ENCODE measurements at places on chromosomes 12 and 14. TPM values are rescaled to one million over a fixed set of nuclear protein-coding genes. Genes with fewer than 3 reads are reported as not detected.

The PTPRR gene
- 0.35 TPM for total RNA-seq

GRCh38 chr14:75521415-75522199 lies 662 bp upstream of the BATF start:
- H3K27me3 ChIP-seq = no peaks in the 10 kb centered on the region
- no peak overlapping the region for H3K27ac ChIP-seq
- H3K36me3 ChIP-seq = no peaks in the 10 kb centered on the region
- no peaks in the 10 kb centered on the region for H3K4me1 ChIP-seq
- peak overlapping the region; percentile 68 for H3K4me3 ChIP-seq

The OS9 gene
- 381 TPM for total RNA-seq

DNA sequence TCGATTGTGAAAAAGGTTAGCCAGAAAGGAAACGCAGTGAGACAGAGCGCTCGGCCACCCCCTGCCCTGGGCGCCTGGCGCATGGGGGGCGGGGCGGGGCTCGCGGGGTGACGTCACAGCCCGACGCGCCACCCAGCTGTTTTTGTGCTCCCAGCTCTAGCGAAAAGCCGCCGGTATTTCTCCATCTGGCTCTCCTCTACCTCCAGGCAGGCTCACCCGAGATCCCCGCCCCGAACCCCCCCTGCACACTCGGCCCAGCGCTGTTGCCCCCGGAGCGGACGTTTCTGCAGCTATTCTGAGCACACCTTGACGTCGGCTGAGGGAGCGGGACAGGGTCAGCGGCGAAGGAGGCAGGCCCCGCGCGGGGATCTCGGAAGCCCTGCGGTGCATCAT lies at the start of gene GABARAPL1:
Gene GABARAPL1, plus strand, starts transcription at position 139 of the 393 bp plus-strand sequence. Its CDS starts 253 bp downstream, at position 392.
- H3K27ac ChIP-seq = peak within 1 kb of the TSS; percentile 100
- H3K4me3 ChIP-seq = peak within 1 kb of the TSS; percentile 98
- DNase-seq = peak; percentile 51
- H3K4me1 ChIP-seq = peaks cover 19% of the 10 kb centered on the region

DNA sequence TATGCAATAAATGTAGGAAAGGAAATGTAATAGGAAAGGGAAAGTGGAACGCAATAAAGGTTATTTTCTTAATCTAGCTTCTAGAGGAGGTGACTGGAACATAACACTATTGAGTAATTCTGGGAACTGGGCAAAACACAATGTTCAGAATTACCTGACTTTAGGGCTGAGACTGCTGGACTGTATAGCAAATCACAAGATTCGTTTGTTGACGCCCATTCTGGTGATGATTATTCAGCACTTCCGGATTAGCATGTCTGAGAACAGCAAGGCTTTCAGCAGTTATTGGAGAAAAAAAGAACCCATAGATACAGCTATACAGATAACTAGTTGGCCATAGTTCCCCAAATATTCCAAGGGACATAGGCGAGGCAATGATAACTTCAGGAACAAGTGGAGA lies 2.3 kb upstream of the KLRD1 start:
- no peak overlapping the region for H3K27ac ChIP-seq

GRCh38 chr12:40697566-40698259 lies 5.5 kb downstream of the CNTN1 start:
- H3K36me3 ChIP-seq = no peaks in the 10 kb centered on the region
- H3K27me3 ChIP-seq = no peaks in the 10 kb centered on the region
- no peak overlapping the region for H3K4me3 ChIP-seq
- H3K27ac ChIP-seq = no peak overlapping the region
- DNase-seq = no peak

The TTC6 gene
- total RNA-seq = 0.14 TPM

DNA sequence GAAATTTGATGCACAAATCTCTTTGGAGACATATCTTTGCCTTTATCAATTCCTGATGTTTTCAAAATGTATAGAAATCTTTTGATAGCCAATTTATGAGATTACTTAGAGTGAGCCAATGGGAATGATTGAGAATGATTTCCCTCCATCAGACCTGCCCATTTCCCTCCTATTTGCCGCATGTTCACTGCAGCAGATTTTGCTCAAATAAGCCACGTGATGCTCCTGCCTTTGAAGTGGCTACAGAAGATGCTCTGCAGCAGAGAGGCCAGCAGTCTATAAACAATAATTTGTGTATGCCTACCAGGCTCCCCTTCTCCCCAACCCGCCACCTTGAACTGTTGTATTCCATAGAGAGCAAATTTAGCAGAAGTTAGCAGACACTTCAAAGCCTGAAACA lies 21.9 kb downstream of the WIF1 start:
- H3K4me3 ChIP-seq = no peak overlapping the region
- H3K36me3 ChIP-seq = no peaks in the 10 kb centered on the region
- H3K27me3 ChIP-seq = no peaks in the 10 kb centered on the region
- no peaks in the 10 kb centered on the region for H3K4me1 ChIP-seq
- H3K27ac ChIP-seq = no peak overlapping the region

The CBLN3 gene
- total RNA-seq = 1.3 TPM

The FGD4 gene
- total RNA-seq = 61.6 TPM

The SIX6 gene
- total RNA-seq = not detected

The CMKLR1 gene
- total RNA-seq = 56.6 TPM

The PAH gene
- not detected for total RNA-seq

DNA sequence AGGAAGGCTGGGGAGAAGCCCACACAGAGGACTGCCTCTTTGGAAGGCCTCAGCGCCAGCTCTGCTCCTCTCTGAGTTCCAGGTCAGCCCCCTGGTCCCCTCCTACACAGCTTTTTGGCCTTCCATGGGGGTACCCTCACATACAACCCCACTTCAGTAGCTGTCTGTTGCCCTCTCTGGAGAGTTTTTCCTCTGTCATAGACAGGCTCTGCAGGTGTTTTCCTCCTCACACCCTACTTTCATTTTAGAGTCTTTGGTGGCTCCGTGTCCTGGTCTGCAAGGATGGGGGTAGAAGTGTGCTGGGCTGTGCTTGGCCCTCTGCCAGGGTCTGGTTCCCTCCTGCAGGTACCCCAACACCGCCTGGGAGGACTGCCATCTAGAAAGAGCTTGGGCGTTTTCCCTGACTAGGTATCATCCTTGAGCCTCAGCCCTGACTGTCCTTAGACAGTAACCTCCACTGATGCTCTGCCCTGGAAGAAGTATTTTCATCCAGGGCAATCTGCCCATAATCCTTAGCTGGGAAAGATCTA lies 15.1 kb downstream of the ZDHHC22 start:
- peaks cover 6% of the 10 kb centered on the region for H3K4me1 ChIP-seq
- H3K27me3 ChIP-seq = no peaks in the 10 kb centered on the region
- no peak for DNase-seq
- H3K4me3 ChIP-seq = no peak overlapping the region

The NFKBIA gene
- total RNA-seq = 378 TPM

- no peaks in the 10 kb centered on the region for H3K4me1 ChIP-seq
- no peaks in the 10 kb centered on the region for H3K36me3 ChIP-seq
- H3K4me3 ChIP-seq = no peak overlapping the region
- no peak for DNase-seq
- no peak overlapping the region for H3K27ac ChIP-seq
Observed at GRCh38 chr12:24631676-24632426, 317.1 kb downstream of the BCAT1 start.

DNA sequence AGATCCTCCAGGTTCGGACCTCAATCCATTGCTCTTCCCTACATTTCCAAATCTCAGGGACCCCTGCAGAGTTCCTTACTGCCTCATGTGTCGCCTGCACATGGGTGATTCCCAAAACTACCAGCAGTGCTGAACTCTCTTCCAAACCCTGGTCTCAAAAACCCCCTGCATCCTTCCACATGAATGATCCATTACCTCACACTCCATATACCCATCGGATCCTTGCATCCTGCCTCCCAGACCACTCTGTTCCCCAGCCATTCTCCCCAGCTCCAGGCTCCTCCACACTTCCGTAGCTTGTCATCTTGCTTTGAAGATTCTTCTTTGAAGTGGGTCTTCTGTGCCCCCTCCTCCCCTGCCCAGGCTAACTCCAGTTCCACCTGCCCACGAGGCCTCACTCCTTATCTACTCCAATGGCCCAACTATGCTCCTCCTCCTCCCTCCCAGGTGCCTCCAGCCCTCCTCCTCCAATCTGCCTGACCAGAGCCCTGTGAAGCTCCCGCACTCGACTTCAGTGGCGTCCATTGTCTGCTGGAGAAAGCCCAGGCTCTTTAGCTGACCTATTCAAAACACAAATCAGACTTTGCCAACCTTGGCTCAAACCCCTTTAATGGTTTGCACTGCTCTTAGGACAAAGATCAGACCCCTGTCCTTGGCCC lies 13.8 kb downstream of the RAPGEF3 start:
- no peaks in the 10 kb centered on the region for H3K27me3 ChIP-seq
- H3K36me3 ChIP-seq = peaks cover 24% of the 10 kb centered on the region
- DNase-seq = no peak
- H3K27ac ChIP-seq = no peak overlapping the region
- H3K4me3 ChIP-seq = no peak overlapping the region
- peaks cover 8% of the 10 kb centered on the region for H3K4me1 ChIP-seq

GRCh38 chr14:86989285-86989684 lies 1003.7 kb downstream of the GALC start:
- no peaks in the 10 kb centered on the region for H3K36me3 ChIP-seq
- no peak for DNase-seq
- no peak overlapping the region for H3K4me3 ChIP-seq
- no peaks in the 10 kb centered on the region for H3K27me3 ChIP-seq
- no peak overlapping the region for H3K27ac ChIP-seq

DNA sequence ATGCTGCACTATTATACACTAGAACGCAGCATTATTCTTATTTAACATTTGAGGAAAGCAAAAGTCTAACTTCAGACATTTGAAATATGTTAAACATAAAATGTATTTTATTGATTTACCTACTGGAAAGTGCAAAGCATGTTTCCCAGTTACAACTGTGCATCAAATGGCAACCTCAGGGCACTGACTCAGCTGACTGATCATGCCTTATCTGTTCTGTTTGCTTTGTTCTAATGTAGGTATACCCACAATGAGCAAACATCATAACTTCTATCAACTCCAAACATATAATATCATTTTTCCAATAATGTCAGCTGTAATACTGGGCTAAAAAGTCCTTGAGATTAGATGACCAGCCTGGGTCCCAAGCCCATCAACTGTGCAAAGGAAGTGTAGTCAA lies 431.0 kb downstream of the FOXG1 start:
- no peaks in the 10 kb centered on the region for H3K36me3 ChIP-seq
- H3K4me1 ChIP-seq = no peaks in the 10 kb centered on the region
- H3K4me3 ChIP-seq = no peak overlapping the region
- no peak for DNase-seq
- H3K27ac ChIP-seq = no peak overlapping the region

GRCh38 chr14:23438101-23438971 lies 2.9 kb upstream of the MYH7 start:
- H3K4me1 ChIP-seq = no peaks in the 10 kb centered on the region
- H3K27me3 ChIP-seq = no peaks in the 10 kb centered on the region
- H3K36me3 ChIP-seq = no peaks in the 10 kb centered on the region
- no peak overlapping the region for H3K4me3 ChIP-seq

- no peaks in the 10 kb centered on the region for H3K36me3 ChIP-seq
- no peaks in the 10 kb centered on the region for H3K27me3 ChIP-seq
- H3K4me1 ChIP-seq = no peaks in the 10 kb centered on the region
- no peak overlapping the region for H3K27ac ChIP-seq
Observed at GRCh38 chr14:85363358-85363757, 166.6 kb upstream of the FLRT2 start.

DNA sequence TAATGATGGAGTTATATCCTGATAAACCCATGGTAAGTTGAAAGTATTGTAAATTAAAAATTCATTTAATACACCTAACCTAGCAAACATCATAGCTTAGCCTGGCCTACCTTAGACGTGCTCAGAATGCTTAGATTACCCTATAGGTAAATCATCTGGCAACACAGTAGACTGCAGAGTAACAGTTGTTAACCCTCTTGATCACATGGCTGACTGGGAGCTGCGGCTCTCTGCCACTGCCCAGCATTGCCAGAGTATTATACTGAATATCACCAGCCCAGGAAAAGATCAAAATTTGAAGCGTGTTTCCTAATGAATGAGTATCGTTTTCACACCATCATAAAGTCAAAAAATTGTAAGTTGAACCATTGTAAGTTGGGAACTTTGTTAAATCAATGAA lies 17.8 kb upstream of the TMPRSS12 start:
- H3K4me3 ChIP-seq = peak overlapping the region; percentile 30
- no peaks in the 10 kb centered on the region for H3K36me3 ChIP-seq
- H3K27me3 ChIP-seq = no peaks in the 10 kb centered on the region
- peaks cover 13% of the 10 kb centered on the region for H3K4me1 ChIP-seq
- DNase-seq = no peak

The OR4E2 gene
- not detected for total RNA-seq

DNA sequence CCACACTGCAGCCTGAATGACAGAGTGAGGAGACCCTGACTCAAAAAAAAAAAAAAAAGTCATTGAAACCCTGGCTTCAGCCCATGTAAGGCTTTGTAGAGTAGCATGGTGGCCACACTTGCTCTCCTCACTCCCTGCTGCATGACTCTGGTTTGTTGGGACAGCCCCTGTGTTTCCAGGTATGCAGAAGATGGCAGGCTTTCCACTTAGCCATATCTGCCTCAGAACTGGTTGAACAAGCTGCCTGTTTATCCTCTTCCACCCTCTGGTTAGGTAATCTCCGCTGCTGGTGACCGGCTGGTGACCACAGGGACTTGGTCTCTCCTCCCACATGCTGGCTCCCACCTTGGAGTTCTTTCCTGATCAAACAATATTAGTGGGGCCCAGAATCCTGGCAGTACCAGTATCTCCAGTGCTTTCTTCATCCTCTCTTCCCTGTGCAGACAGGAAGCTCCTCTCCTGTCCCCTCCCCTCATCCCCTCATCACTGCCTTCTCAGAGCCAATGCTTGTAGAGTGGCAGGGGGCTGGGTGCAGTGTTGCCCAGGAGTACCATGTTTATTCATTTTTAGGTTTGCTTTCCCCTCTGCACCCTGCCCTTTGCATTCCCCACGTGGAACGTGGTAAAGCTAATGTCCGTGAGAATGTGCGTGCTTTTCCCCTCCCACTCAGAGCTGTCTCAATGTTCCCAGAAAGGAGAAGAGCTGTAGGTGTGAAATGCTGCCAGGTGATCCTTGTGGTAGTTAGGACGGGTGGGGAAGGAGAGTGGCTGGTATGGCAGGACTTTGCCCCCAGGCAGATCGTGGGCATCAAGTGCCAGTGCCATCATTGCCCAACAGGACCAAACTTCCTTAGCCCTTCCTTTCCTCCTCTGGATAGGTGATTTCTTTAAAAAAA lies 11.3 kb downstream of the ABHD12B start:
- no peak overlapping the region for H3K27ac ChIP-seq
- no peaks in the 10 kb centered on the region for H3K36me3 ChIP-seq
- H3K4me3 ChIP-seq = no peak overlapping the region
- no peaks in the 10 kb centered on the region for H3K27me3 ChIP-seq

- no peak overlapping the region for H3K27ac ChIP-seq
- no peaks in the 10 kb centered on the region for H3K27me3 ChIP-seq
- no peaks in the 10 kb centered on the region for H3K4me1 ChIP-seq
- DNase-seq = no peak
- H3K36me3 ChIP-seq = no peaks in the 10 kb centered on the region
- H3K4me3 ChIP-seq = no peak overlapping the region
Observed at GRCh38 chr14:43041207-43041606, 1434.5 kb downstream of the LRFN5 start.

GRCh38 chr12:153080-153746 lies 60.7 kb downstream of the SLC6A12 start:
- H3K27me3 ChIP-seq = no peaks in the 10 kb centered on the region
- no peaks in the 10 kb centered on the region for H3K4me1 ChIP-seq
- no peak for DNase-seq
- no peaks in the 10 kb centered on the region for H3K36me3 ChIP-seq
- H3K27ac ChIP-seq = no peak overlapping the region
- no peak overlapping the region for H3K4me3 ChIP-seq

The TWF1 gene
- 70.8 TPM for total RNA-seq

The DEPDC4 gene
- not detected for total RNA-seq

The KRT74 gene
- total RNA-seq = not detected
